Sigmoid colon (tissue), 7 donors: ENCODE measurements at places on chromosomes 5 and 9. TPM values are rescaled to one million over a fixed set of nuclear protein-coding genes. Genes with fewer than 3 reads are reported as not detected.

Gene FREM1
- total RNA-seq = 45.1 TPM

GRCh38 chr5:172438319-172438668, 16.0 kb downstream of the SH3PXD2B start:
- DNase-seq = peak; percentile 72

- DNase-seq = peak; percentile 45
These were observed 16.7 kb downstream of the EXOC3 start for GRCh38 chr5:459562-460272.

Gene GOLGA2
- total RNA-seq = 104 TPM

DNA sequence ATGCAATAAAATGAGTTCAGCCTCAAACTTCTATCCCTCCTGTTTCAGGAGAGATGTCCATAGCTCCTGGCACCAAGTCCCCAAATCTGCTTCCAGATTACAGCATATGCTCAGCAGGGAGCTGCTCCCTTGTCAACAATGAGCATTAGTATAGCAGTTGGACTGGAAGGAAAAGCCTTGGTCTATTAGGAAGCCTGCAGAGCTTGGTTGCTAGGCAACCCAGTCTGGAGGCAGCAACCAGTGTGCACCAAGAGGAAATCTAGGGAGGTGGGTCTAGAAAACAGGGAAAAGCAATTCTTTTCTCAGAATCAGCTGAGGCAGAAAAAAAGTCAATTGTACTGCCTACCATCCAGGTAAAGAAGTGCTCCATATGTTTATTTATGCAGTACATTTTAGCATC, 229.5 kb upstream of the NMUR2 start:
- DNase-seq = no peak

DNA sequence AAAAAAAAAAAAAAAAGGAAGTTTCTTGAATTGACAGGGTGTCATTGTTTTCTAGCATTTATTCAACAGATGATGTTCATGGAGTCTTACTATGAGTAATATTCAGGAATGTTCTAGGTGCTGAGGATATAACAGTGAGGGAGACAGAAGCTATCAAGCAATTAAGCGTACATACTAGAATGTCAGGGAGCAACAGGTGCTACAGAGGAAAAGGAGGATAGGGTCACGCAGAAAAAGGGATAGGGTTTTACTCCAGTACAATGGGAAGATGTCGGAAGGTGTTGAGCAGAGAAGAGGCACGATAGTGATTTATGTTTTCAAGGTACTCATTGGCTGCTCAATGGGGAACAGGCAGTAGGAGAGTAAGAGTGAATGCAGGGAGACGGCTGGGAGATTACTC, 6.6 kb upstream of the RASGRF2 start:
- DNase-seq = no peak

DNA sequence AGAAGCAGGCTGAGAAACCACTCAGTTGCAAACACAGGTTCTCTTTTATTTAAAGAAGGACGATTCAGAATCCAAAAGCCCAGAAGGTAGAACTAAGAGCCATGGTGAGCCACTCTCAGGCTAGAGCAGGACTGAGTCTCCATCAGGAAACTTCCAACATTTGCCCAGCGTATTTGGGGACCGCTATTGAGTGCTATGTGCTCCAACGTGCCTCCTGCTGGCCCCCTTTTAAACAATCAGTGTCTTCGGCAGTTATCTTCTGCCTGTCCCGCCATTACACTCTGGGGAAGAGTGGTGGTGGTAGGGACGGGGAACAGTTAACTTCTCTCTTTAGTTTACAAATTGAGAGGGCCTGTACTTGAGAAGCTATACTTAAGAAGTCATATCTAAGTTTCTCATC, 78.1 kb downstream of the DENND1A start:
- no peak for DNase-seq

Gene TAF11L4
- not detected for total RNA-seq

GRCh38 chr5:144451187-144451973, 280.7 kb downstream of the KCTD16 start:
- no peak for DNase-seq

Gene CDC25C
- not detected for total RNA-seq

- no peak for DNase-seq
These were observed 179.1 kb upstream of the SMIM23 start for GRCh38 chr5:171606414-171607024.

GRCh38 chr9:89775641-89776040, 170.8 kb downstream of the GADD45G start:
- no peak for DNase-seq

Gene PNPLA7
- total RNA-seq = 12.2 TPM

Gene TSSK1B
- not detected for total RNA-seq

DNA sequence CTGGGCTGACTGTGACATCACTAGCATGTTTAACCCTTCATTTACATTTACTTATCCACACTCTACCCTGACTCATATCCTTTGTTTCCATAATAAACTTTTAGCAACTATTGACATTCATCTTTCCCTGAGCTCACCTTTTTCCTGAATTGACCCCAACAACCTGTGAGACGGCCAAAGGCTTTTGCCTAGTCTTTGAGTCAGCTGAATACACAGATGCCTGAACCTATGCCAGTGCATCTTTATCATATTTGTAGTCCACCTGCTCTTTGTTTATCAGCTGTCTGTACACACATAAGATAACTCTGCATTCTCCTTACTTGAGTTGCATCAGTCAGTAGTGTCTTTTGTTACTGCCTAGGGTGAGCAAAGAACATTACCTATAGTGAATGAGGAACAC, 128.5 kb upstream of the HMHB1 start:
- DNase-seq = no peak

- no peak for DNase-seq
These were observed 15.2 kb downstream of the TGFBR1 start for GRCh38 chr9:99119976-99120655.

Gene CNTNAP3B
- total RNA-seq = 40.8 TPM

- DNase-seq = peak; percentile 55
These were observed 80.6 kb downstream of the WNK2 start for GRCh38 chr9:93264338-93265125.

DNA sequence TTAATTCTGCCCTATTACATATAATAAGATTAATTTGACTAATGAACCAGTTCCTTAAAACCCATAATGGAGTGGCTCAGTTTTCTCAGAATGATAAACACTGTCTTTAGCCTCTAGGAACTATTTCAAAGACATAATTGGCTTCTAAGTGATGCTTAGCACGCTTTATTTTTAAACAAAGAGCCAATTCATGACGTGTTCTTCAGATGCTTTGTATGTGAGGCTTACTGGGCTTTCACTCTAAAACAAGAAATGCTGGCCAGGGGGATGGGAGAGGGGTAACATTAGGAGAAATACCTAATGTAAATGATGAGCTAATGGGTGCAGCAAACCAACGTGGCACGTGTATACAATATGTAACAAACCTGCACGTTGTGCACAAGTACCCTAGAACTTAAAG, 7.6 kb upstream of the SFXN1 start:
- no peak for DNase-seq

DNA sequence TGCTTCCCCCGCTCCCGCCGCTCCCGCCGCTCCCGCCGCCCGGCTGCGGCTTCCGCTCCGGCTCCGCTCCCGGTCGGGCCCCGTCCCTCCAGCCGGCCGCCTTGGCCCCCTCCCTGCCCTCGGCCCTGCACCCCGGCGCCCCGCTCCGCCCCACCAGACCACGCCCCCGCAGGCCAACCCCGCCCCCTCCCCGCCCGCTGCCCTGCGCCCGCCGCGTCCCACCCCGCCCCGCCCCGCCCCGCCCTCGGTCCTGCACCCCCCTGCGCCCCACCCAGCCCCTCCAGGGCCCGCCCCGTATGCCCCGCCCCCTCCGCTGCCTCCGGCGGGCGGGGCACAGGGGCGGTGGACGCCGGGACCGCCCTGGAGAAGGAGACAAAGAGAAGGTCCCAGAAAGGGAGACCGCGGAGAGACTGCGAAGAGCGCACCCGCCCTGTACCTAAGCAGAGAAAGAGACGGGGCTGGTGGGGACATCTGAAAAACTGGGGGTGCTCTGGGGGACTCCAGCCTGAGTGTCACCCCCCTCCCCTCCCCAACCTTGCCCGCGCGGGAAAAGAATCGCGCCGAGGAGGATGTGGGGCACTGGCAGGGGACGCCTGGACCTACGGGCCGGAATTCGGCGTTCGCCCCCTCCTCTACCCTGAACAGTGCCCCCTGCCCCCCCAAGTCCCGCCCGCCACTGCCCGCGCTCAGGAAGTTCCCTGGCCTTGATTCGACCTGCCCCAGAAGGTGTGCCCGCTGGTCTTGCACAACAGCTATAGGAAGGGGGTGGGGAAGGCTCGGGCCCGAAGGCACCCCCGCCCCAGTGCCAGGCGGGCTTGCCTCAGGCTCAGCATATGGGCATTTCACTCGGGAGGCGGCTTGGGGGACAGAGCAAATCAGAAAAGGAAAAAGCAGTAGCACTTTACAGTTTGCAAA, 42.8 kb upstream of the STXBP1 start:
- peak; percentile 92 for DNase-seq

DNA sequence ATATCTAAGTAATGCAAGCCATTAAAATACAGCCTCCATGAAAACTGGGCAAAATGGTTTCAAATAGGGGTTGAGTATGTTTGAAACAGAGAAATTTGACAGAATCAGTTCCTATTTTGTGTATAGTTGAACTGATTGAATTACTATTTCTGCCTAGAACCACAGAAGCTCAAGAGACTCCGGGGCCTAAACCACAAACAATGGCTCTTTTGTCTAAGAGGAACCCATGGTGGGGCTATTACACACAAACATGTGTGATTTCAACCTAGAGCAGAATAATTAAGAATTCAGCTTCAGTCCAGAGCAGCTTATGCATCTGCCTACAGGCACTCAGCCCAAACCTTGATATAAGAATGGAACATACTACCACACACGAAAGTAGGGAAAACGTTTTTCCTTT, 171.2 kb upstream of the MPDZ start:
- DNase-seq = no peak

GRCh38 chr5:139461176-139461575, 1.4 kb downstream of the ECSCR start:
- no peak for DNase-seq

Gene FBP2
- not detected for total RNA-seq

Gene KCNT1
- total RNA-seq = 0.36 TPM

Gene PCA3
- not detected for total RNA-seq

- no peak for DNase-seq
These were observed 124.0 kb downstream of the SEMA5A start for GRCh38 chr5:9421884-9422283.

Gene SLC6A3
- total RNA-seq = not detected

Gene TMEM252
- total RNA-seq = not detected

Gene PCDHA7
- 0.55 TPM for total RNA-seq

DNA sequence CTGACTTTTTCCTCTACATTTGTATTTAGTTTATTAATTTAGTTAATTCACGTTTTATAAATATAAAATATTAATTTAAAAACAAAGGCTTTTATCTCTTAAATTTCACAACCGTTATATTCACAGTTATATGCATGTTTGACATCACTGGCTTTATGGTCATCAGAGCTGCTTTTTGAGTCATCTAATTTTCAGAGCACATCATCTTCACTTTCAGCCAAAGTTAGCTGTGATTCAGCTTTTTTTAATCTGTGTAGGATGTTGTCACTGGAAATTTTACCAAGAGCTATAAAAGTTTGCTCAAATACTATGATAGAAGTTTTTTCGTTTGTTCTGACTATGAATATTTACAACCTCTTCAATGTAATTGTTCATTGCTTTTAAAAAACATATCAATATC, 12.4 kb downstream of the CDC37L1 start:
- DNase-seq = no peak

- no peak for DNase-seq
These were observed 2.2 kb downstream of the LCN6 start for GRCh38 chr9:136746155-136746490.

DNA sequence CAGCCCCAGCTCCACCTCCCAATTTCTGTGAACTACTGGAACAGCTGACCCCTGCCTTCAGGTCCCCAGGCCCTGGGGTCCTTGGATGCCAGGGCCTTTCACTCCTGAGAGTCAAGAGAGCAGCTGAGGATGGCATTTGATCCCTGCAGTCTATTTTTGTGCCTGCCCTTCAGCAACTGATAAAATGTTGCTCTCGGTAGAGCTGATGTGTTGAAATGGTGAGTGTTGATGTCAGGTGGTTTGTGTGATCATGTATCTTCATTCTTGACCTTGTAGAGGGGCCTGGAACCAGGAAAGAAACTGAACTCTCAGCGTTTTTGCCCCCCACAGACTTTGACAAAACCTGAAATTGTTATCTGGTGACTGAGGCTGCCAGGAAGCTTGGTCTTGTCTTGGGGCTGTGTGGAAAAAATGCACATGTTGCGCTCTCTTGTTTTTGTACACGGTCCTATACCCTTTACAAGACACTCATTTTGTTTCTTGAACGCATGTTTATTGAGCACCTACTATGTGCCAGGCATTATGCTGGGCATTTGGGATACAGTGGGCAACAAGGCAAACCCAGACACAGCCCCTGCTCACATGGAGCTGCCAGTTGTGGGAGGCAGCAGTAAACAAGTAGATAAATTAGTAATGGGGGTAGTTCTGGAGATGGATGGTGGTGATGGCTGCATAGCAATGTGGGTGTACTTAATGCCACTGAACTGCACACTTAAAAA, 78.3 kb downstream of the PPARGC1B start:
- no peak for DNase-seq

- DNase-seq = no peak
These were observed 3.8 kb upstream of the RNF14 start for GRCh38 chr5:141965071-141965470.

Gene WNT8A
- not detected for total RNA-seq

Gene TMEM215
- not detected for total RNA-seq

Gene MSMP
- total RNA-seq = not detected

Gene DRD1
- not detected for total RNA-seq

DNA sequence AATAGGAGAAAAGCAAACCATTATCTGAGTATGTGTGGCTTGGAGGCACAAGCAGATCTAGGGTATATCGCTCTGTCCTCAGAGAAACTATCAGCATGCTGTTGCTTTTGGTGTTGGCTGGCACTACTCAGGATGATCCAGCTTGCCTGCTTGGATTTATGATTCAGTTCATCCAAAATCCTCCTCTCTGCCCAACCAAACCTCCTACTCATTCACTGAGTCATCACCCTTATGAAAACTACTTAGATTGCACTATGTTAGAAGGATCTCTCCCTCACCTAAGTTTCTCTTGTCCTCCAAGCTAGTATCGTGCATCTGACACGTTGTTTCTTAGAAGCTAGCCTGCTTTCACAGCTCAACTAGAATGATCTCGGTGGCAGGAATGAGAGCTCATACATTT, 14.2 kb upstream of the ZBED3 start:
- no peak for DNase-seq

DNA sequence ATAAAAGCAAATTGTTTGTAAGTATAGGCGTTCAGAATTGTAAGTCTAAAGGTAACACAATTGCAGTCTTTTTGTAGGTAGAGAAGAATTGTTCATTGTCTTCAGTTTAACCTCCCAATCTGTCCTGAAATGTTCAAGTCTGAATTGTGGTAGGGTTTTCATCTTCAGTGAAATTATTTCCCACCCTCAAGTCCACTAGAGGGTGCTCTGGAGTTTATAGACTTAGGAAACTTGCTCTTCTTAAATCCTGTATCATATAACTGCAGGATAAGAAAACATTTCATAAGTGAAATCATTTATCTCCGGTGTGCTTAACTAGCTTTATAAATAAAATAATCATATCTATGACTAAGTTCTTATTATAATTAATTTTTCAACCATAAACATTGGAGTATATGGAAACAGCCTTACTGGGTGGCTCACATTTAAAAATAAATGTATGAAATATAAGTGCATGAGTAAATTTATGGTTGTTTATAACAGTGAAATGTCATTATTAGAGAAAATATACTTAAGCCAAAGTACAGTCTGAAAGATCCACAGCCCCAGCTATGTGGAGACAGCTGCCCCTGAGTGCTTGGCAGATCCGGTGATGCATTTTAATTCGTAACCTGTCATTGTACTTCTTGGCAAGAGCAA, 182.4 kb upstream of the OTULINL start:
- DNase-seq = no peak

Gene PTGS1
- 72.6 TPM for total RNA-seq

Gene ZNF483
- total RNA-seq = 20.3 TPM
